SJCRH30 (cell line): ENCODE measurements at places on chromosomes 5 and 9.

GRCh38 chr5:79237740-79238560, 2.0 kb downstream of the JMY start:
- no peak for DNase-seq

GRCh38 chr5:177294632-177295031, 8.9 kb downstream of the RAB24 start:
- no peak for DNase-seq

DNA sequence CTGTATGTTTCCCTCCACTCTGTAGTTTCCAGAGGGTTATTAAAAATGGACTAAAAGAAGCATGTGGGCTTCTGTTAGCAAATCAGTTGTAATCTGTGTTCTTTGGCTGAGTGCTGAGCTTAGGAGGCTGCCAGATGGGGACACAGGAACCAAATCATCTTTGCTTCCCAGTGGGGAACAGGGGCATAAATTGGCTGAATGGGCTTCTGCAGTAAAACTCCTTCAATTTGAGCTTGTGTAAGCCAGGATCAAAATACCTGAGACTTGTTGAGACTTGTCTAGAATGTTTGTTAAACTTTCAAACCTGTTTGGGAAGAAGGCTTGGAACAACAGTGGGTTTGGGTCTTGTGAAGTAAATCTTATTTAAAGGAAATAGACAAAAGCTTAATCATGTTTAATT, 32.2 kb upstream of the TNFAIP8 start:
- DNase-seq = peak; percentile 45

DNA sequence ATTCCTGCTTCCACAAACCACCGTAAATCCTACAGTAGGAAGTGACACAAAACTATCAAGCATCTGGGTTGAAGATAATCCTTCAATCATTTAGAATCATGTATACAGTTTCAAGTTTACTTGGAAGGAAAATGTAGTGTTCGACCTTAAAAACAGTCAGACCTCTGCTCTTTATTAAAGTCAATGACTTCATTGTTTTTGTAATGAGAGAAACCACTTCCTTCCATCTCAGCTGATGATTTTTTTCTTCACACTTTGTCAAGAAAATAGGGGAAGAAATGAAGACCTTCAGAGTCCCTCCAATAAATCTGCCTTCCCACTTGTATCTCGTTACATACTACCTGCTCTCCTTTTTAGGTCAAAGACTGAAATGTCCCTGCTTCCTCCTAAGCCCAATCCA, 30.1 kb downstream of the TUSC1 start:
- no peak for DNase-seq

GRCh38 chr5:67244345-67244793, 47.8 kb upstream of the CD180 start:
- peak; percentile 18 for DNase-seq

GRCh38 chr5:6201631-6202030, 176.7 kb downstream of the MED10 start:
- DNase-seq = no peak

GRCh38 chr5:18771097-18771610, 1136.9 kb downstream of the TAF11L14 start:
- DNase-seq = no peak

GRCh38 chr5:107389130-107389774, 281.5 kb downstream of the EFNA5 start:
- peak; percentile 93 for DNase-seq

DNA sequence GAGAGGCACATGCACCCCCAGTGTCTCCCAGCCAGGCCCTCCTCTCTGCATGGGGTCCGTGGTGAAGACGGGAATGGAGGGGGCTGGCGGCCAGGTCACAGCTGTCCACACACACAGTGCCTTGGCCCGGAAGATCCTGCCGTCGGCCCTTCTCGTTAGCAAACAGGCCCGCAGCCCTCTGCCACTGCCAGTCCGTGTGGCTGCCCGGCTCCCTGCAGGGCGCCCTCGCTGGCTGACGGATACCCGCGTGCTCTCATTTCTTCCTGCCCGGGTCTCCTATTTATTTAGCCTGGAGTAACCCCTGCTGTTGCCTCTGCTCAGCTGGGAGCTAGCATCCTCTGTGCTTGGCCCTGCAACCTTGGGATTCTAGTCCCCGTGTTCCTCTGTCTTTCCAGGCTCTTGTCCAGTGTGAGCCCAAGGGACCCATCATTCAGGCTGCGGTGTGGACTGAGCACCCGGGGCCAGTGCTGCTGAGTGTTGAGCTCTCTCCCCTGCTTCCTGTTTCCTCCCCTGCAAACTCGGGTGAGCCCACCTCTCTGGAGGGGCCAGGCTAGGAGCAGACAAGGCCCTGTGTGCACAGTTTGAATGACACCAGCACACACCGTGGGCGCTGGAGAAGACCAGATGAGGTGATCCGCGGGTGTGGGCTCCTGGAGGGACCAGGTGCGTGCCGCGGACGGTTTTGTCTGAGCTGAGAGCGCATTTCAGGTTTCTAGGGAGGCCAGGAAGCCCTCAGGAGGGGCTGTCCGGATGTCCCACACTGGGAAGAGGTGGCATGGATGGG, 14.6 kb upstream of the RNU6ATAC start:
- DNase-seq = peak; percentile 63

- no peak for DNase-seq
Measured at GRCh38 chr9:6226696-6227095, 11.1 kb downstream of the IL33 start.

DNA sequence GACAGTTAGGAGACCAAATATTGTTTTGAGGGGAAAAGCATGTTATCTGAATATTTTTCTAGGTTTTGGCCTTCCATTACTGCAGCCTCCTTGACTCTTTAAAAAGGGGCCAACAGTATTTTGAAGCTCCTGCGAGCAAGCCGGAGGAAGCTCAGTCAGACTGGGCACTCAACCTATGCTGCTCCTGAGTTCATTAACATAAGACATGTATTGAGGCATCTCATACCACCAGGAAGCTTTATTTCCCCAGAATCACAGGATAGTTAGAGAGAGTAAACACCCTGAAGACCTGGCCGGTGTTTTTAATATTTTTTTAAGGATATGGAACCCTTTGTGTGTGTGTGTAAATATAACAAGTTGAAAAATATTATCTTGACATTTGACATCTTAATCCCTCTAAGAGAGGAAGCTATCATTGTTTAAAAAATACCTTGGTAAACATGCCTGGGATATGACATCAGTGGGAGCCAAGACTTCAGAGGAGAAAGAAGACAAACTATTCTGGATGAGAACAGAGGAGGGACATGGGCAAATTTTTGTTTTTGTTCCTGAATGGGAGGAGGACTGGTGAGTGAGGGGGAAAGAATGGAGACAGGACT, 139.3 kb upstream of the SLIT3 start:
- DNase-seq = no peak

GRCh38 chr5:140041492-140042392, 1.4 kb downstream of the NRG2 start:
- no peak for DNase-seq

- DNase-seq = no peak
Measured at GRCh38 chr5:11443831-11444230, 460.4 kb downstream of the CTNND2 start.

GRCh38 chr5:88391991-88392390, 123.3 kb upstream of the TMEM161B start:
- DNase-seq = no peak

DNA sequence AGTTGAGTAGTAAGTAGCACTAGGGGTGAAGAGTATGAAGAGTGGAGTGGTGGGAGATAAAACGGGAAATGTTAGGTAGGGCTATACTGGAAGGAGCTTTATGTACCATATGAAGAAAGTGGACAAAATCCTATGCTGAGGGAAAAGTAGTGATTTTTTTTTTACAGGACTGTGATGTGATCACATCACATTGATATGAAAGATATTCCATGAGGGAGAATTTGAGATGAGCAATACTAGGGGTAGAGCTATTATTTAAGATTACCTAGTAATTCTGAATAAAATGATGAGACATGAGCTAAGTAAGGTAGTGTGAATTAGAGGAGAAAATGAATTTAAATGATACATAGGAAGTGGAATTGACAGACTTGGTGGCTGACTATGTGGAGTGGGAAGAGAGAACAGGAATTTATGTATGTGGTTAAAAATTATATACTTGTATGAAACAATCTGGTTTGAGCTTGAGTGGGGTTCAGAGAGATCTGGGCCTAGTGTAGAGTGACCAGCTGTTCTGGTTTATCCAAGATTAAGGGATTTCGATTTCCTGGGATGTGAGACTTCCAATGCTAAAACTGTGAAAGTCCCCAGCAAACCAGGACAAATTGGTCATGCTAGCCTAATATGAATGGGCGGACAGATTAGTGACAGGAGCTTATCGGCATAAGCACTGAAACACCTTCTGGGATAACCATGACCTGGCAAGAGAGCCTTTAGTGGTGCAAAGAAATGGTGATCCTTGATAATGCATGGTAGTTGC, 29.3 kb upstream of the STOM start:
- peak; percentile 97 for DNase-seq

GRCh38 chr9:85543196-85543595, 198.6 kb downstream of the AGTPBP1 start:
- DNase-seq = no peak

GRCh38 chr9:91098203-91098850, 263.4 kb downstream of the AUH start:
- no peak for DNase-seq

DNA sequence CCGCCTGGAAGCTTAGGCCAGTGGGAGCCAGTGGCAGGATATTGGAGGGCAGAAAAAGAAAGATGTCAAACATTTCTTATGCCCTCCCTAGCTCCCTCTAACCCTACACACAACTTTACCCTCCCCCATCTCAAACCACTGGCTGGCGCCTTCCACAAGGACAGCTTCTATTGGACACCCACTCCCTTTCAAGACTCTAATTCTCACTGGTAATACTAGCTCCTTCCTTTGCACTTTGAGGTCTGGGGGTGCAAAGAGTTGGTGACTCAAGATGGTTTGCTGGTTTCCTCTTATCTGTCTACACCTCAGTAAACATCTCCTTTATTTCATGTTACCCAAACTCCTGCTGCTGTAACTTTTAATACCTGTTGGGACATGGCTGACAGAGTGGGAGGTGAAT, 11.6 kb upstream of the ITGA1 start:
- DNase-seq = no peak

GRCh38 chr5:35924950-35925722, 13.3 kb downstream of the CAPSL start:
- DNase-seq = no peak

DNA sequence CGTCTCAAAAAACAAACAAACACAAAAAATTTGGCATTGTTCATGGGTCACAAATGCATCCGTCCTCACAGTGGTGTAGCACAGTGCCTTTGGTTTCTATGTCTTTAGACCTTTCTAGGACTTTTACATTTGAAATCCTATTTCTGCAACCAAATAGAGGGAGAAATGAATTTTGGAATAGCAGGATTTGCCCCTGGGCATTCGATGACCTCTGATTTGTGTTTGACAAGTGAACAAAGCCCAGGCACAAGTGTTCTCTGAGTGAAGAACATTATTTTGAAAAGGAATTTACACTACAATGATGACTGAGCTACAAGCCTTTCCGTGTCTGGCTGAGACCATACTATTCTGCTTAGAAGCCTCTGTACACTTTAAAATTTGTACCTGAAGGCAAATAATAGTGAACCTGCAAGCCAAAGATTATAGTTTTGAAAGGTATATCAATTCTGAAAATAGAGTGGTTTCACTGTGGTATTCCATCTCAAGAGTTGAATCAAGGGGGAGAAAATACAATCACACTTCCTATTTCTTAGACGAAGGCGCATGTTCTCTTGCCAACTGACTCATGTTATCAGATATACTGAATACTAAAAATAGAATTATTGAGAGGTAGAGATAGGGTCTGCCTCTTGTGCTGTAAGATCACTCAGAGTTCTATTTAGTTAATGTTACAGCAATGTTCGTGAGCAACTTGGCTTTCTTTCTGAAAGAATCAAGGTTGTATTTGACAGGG, 297.6 kb downstream of the KDM4C start:
- no peak for DNase-seq

DNA sequence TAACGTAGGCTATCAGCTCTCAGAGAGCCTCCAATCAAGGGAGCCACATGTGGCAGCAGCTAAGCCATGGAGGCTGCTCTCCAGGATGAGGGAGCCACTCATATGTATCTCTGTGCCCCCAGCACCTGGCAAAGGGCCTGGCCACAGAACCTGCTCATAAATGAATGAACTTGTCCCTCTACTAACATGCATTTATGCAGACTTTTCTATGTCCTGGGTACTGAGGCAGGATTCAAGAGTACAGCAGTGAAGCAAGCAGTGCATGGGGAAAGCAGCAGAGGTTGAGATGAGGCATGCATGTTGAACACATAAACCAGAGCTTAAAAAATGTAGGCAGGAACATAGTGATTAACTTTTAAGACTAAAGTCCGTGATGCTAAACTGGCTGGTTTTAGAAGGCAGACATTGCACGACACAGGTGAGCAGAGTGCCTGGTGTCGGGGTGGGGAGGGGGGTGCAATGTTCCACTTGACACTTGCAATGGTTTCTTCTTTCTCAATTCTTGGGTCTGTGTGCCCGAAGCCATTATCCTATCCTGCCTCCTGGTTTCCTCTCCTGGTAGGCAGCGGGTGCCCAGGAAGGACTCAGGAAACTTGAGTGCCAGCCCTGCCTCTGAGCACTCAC, 142.8 kb upstream of the ALDH1B1 start:
- DNase-seq = no peak

GRCh38 chr9:118711843-118712242, 657.4 kb downstream of the BRINP1 start:
- no peak for DNase-seq

DNA sequence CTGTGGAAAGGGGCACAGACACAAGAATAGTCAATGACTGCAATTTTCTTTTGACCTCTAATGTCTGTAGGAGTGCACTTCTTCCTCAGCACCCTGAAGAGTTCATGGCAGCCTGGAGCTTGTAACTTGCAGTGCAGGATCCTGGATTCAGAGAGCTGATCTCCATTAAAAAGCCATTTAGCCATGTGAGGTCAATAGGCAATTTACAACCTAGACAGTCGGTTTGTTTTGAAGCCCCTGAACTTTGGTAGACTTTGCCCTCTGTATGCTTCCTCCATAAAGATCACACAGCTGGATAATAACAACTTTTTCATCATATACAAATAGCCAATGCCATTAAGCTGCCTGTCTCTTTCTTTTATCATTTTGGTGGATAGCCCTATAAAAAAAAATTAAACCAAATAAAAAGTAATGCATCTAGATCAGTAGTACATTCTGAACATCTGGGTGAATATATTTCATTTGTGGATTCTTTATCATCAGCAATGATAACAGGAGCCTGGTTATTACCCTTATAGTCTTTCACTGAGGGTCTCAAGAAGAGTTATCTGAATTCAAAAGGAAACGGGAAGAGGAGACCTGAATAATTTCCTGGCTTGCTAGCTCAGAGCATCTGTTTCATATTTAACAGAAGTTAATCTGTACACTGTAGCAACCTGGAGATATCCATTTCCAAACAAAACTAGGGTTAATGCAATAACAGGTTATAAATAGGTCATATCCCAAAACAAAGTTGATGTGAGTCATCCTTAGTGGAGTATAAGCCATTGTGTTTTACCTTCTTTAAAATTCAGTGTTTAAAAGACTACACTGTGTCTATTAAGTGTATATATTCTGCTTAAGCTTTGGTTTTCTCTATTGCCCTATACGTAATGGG, 193.8 kb upstream of the ACTBL2 start:
- no peak for DNase-seq

GRCh38 chr5:130365956-130366355, 461.7 kb downstream of the CHSY3 start:
- DNase-seq = no peak

- DNase-seq = no peak
Measured at GRCh38 chr9:116674210-116674980, 12.7 kb upstream of the TRIM32 start.

GRCh38 chr5:1208221-1208742, 6.9 kb downstream of the SLC6A19 start:
- DNase-seq = no peak
